ENCODE measurements at places on chromosomes 16 and 17.

- DNase-seq, result peak; percentile 59
Measured at GRCh38 chr16:4660454-4661007, 32.8 kb upstream of the NUDT16L1 start.

- no peak for DNase-seq
Measured at GRCh38 chr17:42586514-42587230, 9.1 kb upstream of the PSMC3IP start.

GRCh38 chr16:23807028-23807427 is 28.8 kb upstream of the PRKCB start:
- DNase-seq, result no peak

DNA sequence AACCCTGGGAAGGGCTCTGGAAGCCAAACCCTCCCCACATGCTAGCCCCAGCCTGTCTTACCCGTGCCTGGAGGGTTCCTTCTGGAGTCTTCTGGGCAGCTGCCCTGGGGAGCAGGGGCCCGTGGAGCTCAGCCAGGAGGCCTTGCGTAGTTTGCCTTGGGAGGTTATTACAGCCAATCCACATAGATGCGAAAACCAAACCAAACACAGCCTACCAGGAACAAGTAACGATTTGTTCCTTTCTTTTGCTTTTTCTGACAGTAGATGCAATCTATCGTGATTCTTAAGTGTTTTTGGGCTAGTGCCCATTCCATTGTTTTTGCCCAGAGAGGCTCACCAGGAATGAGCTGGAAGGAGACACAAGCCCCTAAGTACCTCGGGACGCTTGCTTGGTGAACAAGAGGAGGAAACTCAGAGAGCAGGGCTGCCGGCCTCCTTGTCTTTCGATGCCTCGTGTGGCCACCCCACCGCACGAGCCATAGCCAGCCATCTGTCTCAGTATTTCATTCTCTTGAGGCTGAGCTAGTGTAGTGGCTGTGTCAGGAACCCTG is 102.7 kb upstream of the NOL11 start:
- no peak for DNase-seq

DNA sequence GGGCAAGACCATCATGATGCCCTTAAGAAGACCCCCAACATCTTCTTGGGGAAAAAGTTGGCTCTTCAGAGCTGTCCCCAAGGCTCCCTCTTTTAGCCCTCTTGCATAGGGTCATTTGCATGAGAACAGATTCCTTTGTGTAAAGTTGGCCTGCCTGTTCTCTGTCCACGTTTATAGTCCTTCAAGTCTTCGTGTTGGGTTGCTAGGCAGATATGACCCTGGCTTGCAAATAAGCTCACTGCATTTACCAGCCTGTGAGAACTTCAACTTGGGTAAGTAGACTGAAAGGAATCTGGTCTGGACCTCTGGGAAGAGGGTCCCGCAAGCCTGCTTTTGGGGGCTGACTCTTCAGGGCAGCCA is 2.9 kb downstream of the ARSG start:
- DNase-seq, result no peak

DNA sequence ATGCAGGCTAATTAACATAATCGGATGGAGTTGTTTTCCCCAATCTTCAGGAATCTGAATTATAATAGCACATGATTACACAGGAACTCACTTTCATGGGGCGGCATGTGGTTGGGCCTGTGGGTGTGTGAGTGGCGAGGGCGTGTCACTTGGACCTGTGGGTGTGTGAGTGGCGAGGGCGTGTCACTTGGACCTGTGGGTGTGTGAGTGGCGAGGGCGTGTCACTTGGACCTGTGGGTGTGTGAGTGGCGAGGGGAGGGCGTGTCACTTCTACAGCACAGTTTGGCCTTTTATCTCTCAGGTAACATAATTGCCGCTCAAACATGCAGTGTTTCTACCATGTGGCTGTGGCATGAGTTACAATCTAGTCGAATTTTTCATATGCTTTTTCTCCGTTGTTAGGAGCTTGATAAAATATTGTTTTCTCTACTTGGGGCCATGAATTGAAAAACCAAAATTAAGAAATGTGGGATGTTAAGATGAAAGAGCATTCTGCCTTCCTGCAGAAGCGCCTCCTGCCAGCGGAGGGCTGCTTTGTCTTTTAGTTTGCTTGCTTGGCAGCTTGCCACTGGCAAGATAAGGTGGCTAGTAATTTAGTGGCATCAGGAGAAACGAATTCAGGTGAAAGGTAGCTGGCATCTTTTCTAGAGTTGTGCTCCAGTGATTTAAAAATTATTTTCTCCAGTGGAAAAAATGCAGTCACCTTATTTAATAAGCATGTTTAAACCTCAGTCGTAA is 36.2 kb downstream of the USP10 start:
- DNase-seq, result no peak

GRCh38 chr17:13626703-13627102 is 25.0 kb upstream of the HS3ST3A1 start:
- peak; percentile 51 for DNase-seq

GRCh38 chr17:65362826-65363225 is 198.6 kb downstream of the AXIN2 start:
- no peak for DNase-seq

GRCh38 chr17:10060526-10060925 is 137.9 kb downstream of the GAS7 start:
- no peak for DNase-seq

DNA sequence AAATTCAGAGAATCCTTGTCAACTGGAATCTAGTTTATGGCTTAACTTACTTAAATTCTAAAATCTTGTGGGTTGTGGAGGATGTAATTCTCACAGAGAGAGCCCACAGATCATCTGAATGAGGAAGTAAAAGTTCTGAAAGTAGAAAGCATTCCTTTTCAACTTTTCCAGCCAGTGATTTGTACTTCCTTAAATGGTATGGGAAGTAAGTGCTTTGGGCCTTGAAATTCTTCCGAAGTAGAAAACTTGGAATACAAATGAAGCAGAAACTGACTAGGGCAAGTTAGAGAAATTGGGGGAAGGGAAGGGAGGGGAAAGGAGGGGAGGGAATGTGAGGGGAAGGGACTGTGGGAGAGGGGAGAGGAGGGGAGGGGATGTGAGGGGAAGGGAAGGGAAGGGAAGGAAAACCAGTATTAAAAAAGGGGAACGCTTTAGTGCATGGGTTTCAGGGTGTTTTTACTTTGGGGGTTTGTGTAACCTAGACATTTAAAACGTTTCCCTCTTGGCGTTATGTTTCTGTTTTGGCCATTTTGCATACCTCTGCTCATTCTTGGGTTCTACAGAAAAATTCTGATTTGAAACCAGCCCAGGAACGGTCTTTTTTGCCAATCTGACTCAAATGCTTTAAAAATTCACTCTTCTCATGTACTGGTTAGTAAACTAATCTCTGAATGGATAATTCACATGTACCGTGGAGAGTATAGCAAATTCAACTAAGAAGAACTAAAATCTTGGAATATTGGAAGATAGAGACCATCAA is 15.5 kb upstream of the SNTB2 start:
- peak; percentile 33 for DNase-seq

DNA sequence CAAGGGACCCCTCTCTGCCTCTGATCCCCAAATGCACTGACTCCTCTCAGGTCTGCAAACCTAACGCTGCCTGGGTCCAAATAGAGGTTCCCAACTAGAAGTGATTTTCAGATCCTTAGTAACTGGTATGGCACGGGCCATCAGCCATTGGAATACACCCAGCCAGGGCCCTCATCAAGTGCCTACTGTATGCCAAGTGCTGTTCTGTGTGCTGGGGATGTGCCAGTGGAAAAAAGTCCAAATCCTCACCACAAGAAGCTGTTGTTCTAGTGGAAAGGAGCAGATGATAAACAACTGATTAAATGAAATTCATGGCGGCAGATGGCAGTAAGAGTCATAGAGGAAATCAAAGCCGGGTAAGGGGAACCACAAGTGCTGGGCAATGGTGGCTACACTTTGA is 57.2 kb upstream of the MED9 start:
- DNase-seq, result no peak

DNA sequence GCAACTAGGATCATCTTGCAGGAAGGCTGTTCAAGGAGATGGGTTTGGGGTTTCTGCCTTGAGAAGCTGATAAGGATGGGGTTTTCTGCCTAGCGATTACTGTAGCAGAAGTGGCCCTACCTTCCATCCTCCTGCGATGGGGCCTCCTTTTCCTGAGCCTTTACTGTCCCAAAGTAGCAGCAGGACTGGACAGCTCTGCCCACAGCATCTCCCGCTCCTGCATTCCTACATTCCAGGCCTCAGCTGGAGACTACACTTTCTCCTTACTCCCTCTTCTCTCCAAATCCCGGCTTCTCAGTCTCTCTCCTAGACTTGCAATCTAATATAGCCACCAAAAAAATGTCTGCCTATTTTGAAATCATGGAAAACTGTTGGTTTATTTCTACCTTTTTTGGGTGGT is 355.4 kb downstream of the CA10 start:
- DNase-seq, result no peak

GRCh38 chr17:35743626-35744328 is 9.3 kb downstream of the GAS2L2 start:
- peak; percentile 74 for DNase-seq

- no peak for DNase-seq
Measured at GRCh38 chr17:65711671-65712276, 150.3 kb upstream of the AXIN2 start.

DNA sequence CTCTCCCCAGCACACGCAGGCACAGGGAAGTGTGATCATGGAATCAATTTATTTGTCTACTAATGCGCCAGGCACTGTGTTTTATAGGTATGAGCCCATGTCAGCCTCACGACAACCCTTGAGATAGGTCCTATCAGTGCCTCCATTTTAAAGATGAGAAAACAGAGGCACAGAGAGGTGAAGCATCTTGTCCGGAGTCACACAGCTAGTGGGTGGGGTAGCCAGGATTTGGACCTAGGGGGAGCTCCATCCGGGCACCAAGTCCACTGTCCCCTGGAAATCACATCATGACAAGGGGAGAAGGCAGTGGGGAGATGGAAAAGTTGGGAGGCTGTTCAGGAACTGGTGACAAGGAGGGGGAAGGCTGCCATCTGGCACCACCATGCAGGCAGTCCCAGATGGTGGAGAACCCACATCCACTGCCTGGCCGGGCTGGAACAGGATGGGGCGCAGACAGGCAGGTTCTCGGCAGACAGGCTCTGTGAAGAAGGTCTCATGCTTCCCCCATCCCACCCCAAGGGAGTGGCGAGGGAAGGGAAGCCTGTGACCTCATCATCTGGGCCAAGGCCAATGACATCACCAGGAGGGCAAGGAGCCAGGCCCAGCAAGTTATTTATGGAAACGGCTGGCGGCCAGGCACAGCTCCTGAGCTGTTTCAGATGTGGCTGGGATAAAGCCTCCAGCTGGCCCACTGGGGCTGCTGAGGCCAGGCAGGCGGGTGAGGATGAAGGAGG is 126.0 kb upstream of the SDK2 start:
- no peak for DNase-seq

GRCh38 chr17:82126556-82127314 is 28.7 kb upstream of the FASN start:
- DNase-seq, result no peak

DNA sequence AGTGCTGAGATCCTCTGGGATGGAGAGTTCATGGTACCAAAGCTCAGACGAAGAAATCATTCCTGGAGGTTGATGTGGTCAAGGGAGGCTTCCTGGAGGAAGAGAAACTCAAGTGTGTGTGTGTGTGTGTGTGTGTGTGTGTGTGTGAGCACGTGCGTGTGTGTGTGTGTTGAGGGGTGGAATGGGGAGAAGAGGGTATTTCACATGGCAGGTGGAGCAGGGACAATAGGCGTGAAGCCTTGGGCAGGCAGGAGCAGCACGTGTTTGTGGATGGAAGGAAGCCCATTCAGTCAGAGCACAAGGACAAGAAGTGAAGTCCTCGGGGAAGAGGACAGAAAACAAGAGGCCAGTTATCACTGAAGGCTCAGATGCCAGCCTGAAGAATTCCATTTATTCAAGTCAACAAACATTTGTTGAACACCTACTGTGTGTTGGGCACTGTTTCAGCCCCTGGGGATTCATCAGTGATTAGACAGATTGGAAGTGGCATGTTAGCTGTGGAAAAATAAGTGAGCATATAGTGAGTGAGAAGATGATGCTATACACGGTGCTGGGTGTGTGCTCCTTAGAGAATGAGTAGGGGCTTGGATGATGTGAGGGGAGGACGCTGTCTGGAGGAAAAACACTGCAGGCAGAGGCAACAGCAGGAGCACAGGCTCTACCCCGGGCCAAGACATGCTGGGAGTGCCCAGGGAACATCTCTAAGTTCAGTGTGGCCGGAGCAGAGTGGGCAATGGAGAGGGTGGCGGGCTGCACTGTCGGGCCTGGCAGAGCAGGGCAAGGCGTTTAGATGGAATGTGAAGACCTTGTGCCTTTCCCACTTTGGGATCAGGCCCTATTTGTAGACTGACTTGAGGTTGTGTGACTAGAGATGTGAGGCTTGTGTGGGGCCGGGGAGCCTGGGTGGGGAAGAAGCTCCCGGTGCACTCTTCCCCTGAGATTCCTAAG is 267.1 kb downstream of the CBLN1 start:
- no peak for DNase-seq

GRCh38 chr17:72056727-72057290 is 64.0 kb upstream of the SOX9 start:
- DNase-seq, result no peak

Data from hepatic stellate cell (primary cell).